ENCODE measurements at places on chromosomes 1 and 21.

GRCh38 chr1:44263568-44264450 lies 50.5 kb downstream of the DMAP1 start:
- DNase-seq, result no peak

DNA sequence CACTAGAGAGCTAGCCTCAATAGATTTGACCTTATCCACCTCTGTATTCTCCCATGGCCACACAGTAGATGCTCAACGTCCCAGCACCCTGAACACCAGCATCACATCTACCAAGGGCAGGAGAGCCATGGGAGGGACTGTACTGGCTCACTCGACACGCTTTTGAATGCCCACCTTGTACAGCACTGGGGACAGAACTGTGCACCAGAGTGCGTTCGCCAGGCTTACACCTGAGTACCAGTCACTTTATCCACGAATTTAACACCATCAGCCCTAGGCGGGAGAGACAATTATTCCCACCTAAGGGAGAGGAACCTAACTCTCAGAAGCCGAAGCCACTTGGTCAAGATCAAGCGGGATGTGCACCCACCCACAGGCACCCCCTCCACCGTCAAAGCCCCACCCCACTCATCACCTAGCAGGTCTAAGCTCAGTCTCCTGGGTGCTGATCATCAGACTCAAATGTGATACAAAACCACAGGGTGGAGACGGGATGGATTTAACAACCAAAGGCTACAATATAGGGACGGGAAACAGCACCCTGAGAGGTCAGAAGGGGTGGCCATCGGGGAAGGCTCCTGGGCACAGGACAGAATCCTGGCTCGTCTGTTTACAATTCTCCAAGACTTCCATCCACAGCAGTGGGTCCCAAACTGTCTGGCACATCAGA lies 110.5 kb downstream of the GLIS1 start:
- no peak for DNase-seq

DNA sequence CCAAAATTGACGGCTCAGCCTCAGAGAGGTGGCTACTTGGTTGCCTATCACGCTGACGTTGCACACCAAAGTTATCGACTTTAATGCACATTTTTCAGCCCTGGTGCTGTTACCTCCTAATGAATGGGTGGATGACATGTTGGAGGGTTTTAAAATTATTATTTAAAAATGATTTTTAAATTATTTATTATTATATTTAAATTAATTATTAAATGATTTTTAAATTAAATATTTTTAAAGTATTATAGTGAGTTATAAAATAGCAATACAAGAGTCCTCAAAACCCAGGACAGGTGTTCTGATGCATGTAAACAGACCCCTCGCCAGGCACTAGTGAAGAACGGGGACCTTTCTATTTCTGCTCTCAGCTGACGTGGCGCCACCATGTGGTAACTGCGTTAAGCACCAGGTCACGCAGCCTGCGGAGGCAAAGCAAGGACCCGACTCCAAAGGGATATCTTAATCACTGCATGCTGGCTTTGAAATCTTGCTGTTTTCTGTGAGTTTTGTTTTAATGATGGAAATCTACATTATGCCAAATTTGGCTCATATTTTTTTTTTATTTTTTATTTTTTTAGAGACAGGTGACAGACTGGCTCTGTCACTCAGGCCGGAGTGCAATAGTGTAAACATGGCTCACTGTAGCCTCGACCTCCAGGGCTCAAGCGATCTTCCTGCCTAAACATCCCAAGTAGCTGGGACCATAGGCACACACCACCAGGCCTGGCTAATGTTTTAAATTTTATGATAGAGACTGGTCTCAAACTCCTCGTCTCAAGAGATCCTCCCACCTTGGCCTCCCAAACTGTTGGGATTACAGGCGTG lies 22.6 kb downstream of the CASP9 start:
- no peak for DNase-seq

- DNase-seq, result no peak
Measured at GRCh38 chr21:46284077-46284644, 1.2 kb downstream of the MCM3AP start.

DNA sequence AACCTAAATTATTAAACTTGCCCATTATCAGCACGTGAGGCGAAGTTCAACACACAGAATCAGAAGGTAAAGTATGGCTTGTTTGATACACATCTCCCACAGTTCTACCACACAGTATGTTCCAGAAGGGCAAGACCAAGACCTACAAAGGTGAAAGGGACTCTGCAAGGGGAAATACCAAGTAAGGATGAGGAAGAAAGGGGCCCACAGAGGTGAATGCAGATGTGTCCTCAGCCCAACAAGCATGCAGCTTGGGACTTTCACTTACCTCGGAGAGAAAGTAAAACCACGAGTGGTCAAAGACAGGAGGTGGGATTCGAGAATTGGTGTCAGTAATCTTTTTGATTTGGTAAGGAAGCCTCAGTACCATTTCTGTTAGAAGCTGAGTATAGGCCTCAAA lies 85.8 kb downstream of the UBR4 start:
- DNase-seq, result no peak

DNA sequence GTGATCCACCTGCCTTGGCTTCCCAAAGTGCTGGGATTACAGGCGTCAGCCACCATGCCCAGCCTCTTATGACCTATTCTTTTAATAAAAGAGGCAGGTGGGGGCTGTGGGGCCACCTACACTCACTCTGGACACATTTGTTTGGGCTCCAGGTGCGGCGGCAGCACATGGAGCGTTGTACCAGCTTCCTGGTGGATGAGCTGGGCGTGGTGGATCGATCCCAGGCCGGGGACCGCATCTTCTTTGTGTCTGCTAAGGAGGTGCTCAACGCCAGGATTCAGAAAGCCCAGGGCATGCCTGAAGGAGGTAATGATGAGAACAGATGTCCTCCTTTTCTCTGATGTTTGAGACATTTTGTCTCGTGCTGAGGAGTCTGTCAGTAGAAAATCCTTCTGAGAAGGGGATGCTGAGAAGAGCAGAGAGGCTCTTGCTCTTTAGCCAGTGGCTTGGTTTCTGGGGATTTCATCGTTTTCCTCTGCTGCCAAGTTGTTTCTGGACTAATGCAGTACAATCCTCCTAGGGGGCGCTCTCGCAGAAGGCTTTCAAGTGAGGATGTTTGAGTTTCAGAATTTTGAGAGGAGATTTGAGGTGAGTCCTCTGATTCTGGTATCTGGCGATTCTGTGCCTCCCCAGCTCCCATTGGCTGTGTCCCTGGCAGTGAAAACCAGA lies 17.9 kb upstream of the MIIP start:
- DNase-seq, result no peak

DNA sequence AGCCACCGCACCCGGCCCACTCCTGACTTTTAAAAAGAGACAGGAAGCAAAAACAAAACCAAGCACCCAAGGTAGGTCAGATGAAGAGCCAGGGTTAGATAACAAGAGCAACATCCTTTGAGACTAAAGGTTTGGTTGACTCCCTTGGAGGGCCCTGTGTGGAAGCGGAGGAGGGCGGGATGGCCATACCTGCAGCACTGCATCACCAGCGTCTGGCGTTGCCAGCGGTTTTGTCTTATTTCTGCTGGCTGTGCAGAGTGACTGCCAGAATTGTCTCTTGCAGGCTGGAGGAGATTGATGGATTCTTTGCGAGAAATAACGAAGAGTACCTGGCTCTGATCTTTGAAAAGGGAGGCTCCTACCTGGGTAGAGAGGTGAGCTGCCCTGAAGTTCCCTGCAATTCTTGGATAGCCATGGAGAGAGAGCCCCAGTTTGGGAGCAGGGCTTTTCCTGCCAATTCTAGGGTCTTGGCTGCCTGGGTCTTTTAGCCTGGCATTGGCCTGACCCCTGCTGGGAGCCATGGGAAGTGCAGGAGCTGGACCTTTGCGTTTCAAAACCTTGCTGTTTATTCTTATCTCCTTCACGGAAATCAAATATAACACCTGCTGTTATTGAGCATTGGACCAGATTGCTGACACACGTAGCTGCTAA lies 24.0 kb downstream of the QSOX1 start:
- peak; percentile 40 for DNase-seq

DNA sequence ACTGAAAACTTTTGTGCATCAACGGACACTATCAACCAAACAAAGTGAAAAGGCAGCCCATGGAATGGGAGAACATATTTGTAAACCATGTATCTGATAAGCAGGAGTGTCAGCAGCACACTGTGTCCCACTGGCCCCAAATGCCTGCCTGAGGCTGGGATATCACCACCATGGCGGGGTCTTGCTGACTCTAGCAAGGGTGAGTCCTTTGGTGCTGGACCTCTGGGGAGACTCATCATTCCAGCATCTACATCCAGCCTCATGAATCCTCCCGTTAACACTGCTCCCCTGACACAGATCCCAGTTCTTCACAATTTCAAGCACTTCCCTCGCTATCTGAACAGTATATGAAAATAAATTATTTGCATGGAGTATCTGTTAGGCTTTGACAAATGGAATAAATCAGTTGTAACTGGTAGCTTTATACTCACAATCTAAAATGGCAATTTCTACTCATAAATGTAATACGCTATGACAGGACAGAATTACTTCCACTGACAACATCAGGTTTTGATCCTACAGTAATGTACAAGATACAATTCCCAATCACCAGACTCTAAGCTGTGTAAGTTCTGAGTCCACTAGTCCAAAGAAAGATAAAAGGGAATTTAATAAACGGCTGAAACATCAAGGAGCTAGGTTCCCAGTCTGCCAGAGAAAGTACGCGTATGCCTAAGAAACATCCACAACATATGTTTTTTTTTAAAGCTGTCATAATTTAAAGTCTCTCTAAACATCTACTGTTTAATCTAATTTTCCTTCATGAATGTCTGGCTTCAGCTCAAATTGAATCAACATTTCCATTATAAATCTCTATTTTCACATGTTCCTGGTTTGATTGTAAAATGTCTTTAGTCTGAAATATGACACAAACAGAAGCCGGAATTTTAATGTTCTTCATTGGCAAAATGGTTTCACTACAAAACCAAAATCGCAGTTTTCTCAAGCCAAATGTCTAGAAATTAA lies 95.1 kb downstream of the SIPA1L2 start:
- no peak for DNase-seq

GRCh38 chr21:14530592-14530991 lies 15.5 kb downstream of the SAMSN1 start:
- DNase-seq, result no peak

- DNase-seq, result no peak
Measured at GRCh38 chr1:231334952-231335351, 2.7 kb downstream of the EXOC8 start.

DNA sequence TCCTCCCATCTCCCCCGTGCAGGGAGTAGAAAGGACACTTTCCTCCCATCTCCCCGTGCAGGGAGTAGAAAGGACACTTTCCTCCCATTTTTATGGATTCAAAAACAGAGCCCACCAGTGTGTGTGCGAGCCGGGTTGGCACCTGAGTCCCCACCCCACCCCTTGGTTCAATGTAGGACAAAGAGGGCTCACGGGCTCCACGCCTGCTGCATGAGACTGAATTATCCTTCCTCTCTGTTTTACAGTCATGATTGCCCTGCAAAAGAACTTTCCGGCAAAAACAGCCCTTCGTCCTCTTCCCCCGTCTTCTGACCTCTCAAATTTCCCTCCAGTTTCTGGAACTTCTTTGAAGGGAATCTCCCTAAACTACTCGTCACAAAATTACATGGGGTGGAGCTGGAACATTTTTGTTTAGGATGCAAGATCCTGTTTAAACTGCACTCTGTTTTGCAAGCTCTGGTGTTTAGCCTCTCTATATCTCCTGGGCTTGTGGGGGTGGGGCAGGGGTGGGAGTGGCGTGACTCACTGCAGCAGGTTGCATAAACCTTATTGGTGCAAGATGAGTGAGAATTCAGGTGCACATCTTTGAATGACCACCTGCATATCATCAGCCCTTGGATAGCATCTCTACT lies 99.8 kb downstream of the PSMG1 start:
- DNase-seq, result no peak

DNA sequence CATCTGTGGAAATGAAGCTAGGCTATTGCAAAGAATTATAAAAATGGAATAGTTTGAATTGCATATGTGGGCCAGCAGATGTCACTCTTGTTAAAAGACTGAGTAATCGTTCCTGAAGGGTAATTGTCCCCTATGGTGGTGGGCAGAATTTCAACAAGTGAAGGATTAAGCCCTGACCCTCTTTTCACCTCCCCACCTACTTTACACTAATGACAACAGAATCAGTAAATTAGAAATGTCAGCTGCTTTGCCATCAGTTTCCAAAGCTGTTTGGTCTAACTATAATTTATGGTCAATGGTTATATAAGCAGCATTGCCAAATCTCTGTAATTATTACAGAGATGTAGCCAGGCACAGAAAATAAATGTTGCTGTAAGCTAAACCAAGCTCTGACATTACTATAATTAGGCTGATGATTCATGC lies 898.6 kb downstream of the AMY1C start:
- peak; percentile 5 for DNase-seq

DNA sequence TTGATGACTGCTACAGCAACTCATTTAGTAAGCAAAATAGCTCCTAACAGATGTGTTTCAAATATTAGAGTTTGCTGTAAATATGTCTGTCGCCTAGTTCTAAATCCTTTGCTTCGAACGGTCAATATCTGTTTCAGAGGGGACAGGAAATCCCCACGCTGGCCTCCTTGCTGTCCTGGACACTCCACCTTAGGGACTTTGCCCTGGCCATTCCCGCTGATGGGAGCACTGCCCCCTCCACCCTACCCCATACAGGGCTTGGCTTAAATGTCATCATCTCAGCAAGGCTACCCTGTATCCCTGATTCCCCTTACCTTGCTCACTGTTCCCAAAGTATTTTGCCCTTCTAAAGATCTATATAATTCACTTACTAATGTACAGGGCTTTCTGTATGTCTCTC lies 86.1 kb upstream of the HIVEP3 start:
- DNase-seq, result no peak

DNA sequence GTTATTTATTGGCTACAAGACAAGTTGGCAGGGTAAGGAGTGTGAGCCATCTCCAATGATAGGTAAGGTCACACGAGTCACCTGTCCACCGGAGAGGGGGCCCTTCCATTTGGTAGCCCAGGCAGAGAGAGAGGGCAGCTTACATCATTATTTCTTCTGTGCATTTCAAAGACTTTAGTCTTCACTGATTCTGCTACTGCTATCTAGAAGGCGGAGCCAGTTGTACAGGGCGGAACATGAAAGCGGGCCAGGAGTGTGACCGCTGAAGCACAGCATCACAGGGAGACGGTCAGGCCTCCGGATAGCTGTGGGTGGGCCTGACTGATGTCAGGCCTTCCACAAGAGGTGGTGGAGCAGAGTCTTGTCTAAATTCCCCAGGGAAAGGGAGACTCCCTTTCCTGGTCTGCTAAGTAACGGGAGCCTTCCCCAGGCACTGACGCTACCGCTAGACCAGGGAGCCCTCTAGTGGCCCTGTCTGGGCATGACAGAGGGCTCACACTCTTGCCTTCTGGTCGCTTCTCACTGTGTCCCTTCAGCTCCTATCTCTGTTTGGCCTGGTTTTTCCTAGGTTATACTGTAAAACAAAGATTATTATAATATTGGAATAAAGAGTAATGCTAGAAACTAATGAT lies 36.7 kb downstream of the ZNF695 start:
- no peak for DNase-seq

GRCh38 chr1:236341298-236341697 lies 52.8 kb upstream of the EDARADD start:
- no peak for DNase-seq

GRCh38 chr1:181485287-181486097 lies 2.2 kb downstream of the CACNA1E start:
- no peak for DNase-seq

Measured in globus pallidus (tissue), 1 donor.